ENCODE measurements at places on chromosomes 5 and 9.
A peak's percentile ranks its signal among the peaks of the same experiment; 100 is the strongest.

DNA sequence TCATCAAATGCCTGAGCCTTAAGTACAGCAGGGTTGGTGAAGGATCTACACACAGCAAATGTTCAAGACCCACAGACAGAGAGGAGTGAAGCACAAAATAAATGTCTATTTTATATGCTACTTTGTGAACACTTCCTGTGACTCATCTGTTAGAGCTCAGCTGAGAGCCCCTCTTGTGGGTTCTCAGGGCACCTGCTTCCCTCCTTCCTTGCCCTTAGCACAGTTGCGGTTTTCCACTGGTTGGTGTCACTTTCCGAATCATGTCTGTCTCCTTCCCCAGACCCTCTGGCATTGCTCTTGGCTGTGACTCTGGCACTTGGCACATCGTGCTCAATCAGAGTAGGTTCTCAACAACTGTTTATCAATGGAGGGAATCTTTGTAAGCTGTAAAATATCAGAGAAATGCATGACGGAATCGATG, 128.5 kb upstream of the STC2 start:
- no peak for DNase-seq

- DNase-seq, result no peak
Observed at GRCh38 chr5:73497497-73498056, 665 bp upstream of the BTF3 start.

DNA sequence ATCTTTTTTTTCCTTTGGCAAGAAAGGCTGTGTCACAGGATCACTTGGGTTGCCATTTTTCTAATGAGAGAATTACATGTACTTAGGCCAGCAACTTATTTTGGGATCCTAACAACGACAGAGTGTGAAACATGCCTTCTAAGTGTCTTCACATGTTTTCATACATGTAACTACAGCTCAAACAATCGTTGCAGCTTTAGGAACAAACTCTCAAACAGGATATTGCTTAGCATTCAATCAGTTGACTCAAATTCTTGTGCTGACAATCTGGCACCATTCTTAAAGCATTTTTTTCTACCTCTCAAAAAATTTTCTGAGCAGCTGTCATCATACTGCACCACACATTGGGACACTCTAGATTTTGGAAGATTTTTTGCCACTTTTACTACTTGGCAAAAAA, 435.5 kb downstream of the HINT1 start:
- DNase-seq, result no peak

GRCh38 chr9:108153416-108153815, 663.8 kb upstream of the KLF4 start:
- no peak for DNase-seq

DNA sequence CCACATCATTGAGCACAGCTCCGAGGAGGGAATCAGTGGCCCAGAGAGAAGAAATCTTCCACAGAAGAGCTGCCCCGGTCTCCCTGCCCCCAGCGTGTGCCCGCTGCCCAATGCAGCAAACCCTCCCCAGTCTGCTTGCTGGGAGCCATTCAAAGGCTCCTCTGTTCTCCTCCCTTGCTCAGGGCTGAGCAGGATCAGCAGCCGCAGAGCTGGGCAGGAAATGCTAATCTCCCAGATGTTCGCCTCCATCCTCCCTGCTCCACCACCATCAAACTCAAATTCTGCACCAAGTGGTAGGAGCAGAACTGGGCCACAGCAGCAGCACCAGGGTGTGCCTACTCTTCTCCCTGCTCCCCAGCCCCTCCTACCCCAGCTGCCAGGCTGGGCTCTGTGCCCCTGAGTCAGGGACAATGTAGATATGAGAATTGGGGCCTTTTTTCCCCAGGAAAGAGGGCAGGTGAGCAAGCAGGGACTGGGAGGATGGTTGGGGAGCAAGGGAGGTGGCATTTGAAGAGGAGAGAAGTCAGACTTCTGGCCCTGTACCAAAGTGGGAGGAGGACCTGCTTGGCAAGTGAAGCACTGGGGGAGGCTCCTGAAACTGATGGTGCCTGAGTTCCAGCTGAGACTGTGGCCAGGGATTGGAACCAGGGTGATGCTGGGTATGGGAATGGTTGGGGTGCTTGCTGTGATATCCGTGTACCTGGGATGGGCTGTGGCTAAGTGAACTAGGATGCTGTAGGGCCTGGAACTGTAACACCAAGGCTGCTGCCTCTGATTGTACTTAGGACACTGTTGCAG, 1.9 kb upstream of the PCDH1 start:
- DNase-seq, result no peak

- no peak for DNase-seq
Observed at GRCh38 chr5:60872892-60873291, 28.8 kb upstream of the ELOVL7 start.

DNA sequence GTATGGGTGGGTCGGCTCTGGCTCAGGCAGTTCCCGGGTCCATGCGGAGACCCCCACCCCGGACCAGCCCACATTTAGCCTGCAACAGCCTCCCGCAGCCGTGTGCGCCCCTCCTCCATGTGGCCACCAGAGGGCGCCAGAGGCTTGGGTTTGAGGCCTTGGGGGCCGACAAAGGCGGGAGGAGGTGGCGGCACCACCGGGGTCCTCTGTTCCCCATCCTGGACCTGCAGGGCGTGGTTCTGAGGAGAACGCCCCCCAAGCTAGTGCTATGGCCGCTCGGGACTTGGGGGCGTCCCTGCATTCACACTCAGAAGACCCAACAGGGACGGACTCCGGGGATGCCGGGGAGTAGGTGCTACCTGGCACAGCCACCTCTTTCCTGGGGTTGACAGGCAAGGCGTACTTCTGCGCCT, 16.5 kb downstream of the ASS1 start:
- peak; percentile 81 for DNase-seq

DNA sequence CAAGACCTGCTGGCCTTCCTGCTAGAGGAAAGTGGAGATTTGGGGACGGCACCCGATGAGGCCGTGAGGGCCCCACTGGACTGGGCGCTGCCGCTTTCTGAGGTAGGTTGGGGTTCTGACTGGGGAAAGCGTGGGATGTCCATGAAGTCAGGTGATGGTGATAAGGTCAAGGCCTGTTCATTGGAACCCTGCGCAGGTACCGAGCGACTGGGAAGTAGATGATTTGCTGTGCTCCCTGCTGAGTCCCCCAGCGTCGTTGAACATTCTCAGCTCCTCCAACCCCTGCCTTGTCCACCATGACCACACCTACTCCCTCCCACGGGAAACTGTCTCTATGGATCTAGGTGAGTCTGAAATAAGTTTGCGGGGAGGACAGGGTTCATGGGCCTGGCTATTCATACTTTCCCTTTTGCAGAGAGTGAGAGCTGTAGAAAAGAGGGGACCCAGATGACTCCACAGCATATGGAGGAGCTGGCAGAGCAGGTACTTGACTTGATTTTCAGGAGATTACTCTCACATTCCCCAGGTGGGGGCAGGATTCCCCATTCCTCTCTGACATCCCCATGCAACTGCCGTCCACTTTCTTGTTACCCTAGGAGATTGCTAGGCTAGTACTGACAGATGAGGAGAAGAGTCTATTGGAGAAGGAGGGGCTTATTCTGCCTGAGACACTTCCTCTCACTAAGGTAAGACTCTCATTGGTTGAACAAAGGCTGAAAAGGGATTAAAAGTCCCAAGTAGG, 505 bp downstream of the CREB3 start:
- DNase-seq, result peak; percentile 19

GRCh38 chr5:61477788-61478187, 145.7 kb downstream of the ZSWIM6 start:
- DNase-seq, result no peak

GRCh38 chr5:131288328-131288727, 24.5 kb downstream of the CDC42SE2 start:
- DNase-seq, result no peak

DNA sequence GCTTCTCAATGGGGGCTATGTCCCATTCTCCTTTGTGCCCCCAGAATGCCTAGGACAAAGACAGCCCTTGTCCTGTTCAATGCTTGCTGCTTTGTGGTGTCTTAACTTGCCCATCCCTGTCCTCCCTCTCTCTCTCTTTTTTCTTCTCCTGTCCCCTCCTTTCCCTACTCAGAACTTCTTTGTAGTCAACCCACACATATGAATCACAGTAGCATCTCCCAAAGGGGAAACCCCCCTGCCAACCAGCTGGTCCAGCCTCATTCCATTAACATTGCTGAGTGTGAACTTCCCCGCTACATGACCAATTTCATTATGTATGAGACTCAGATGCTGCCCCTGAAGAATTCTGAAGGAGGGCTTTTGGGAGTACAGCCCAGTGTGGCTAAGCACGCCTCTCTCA, 408.3 kb downstream of the ENC1 start:
- no peak for DNase-seq

- DNase-seq, result no peak
Observed at GRCh38 chr9:128372188-128372641, 1.0 kb downstream of the URM1 start.

DNA sequence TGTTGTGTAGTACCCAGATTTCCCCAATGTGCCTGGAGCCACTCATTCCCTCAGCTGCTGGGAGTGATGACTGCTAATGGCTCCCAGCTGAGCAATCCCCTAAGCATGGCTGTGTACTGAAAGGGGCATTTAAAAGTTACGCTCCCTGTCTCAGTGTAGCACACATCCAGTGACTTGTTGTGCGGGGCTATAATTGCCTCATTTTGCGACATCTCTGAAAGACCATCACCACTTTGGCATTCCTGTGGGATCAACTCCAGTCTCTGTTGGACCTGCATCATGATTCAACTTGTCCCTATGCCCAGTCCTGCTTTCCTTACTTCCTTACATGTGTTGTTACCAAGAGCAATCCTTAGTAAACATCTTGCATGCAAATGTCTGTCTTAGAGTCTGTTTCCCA, 201.2 kb upstream of the MPDZ start:
- no peak for DNase-seq

DNA sequence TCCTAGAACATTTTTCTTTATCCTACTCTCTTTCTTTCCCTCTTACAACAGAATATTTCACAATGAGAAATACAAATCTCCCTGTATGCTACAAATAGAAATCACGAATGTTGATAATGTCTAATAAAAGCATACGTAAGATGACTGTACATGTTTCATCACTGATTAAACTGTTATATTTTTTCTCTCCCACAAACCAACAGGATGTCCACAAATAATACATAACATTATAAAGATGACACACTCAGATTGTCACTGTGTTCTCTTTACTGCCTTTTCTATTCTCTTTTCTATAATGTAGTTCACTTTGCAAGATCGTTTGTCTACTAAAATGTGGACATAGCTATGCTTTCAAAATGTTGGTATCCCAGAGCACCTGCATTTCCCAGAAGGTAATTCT, 90.7 kb upstream of the PARP8 start:
- DNase-seq, result no peak

DNA sequence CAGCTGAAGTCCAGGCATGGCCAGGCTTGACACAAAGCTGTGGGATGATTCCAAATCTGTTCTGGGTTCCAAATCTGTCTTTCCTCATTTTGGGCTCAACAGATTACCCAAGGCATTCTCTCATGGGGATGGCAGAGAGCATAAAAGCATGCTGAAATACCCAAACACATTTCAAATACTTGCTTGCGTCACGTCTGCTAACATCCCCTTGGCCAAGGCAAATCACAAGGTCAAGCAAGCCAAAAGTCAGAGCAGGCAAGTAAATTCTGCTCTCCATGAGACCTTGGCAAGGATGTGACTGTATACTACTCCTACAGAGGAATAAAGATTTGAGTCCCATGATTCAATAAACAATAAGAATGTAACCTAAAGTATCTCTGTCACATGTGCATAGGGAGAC, 306.7 kb downstream of the EPB41L4A start:
- DNase-seq, result no peak
